ENCODE measurements at places on chromosomes 5 and 9.

DNA sequence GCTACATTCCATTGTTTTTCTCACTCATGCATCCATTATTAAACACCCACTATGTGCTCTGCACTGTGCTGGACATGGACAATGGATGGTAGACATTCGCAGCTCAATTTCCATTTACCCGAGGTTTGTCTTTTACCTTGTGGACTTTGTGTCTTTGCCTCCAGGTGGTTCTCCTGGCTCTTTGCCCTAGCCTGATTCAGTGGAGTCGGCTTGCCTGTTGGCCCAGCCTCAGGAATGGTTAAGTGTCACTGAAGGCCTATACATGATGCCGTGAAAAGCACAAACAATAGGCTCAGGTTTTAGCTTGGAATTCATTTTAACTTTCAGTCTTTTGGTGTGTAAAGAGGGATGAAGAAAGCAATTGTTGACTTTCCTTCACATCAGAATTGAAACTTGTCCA is 16.5 kb upstream of the DMRT3 start:
- no peak for DNase-seq

- DNase-seq = no peak
These were observed 18.3 kb upstream of the FRMPD1 start for GRCh38 chr9:37632479-37632878.

DNA sequence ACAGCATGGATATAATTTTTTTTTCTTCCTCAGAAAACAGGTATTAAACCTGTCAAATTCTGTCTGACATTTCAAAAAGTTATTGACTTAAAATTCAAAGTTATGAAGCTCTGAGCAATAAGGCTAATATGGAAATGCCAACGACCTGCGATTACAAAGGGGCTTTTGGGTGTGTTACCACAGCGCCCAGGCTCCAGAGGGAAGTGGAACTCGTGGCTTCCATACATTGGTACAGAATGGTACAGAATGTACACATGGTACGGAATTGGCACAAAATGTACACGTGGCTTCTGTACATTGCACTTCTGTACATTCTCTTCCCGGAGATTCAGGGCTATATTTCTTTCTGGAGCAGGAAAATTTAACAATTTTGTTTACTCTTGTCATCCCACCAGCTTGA is 225.1 kb upstream of the TBCA start:
- DNase-seq = no peak

DNA sequence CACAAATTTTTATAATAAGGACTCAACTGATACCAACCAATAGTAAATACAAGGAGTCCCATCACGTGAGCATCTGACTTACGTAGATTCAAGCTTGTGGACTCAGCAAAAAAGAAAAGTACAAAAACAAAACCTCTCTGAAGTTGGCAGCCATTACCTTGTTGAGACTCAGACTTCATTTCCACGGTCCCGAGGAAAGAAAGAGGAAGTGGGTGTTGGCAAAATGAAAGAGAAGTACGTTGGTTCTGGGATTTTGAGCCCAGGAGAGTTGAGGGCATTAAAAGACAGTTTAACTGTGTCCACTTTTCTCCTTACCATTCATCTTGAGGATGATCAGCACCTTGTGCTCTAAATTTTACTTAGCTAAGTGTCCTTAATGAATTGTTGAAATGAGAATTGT is 26.7 kb downstream of the NCBP1 start:
- no peak for DNase-seq

GRCh38 chr5:168575391-168576372 is 3.5 kb downstream of the PANK3 start:
- no peak for DNase-seq

DNA sequence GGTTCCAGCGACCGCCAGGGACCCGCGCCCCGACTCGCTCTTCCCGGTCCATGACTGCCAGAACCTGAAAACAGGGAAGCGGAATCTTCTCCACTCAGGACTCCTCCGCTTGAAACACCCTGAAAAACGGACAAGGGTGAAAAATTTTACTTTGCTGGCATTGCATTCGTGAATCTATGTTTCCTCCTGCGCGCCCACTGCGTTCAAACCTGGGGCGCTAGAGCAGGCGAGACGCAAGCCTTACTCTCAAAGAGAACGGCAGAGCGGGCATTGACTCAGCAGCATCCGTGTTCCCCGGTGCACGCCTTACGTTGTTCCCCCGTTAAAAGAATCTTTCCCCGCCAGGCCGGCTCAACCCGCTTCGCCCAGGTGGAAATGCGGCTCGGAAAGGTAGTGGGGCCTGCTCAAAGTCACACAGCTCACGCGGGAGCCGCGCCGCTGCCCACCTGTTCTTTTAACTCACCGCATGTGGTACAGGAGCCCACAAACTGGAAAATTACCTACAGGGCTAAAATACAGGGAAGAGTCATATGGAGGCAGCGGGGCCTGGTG is 999 bp upstream of the DRD1 start:
- no peak for DNase-seq

- no peak for DNase-seq
These were observed 627.3 kb upstream of the NUDT12 start for GRCh38 chr5:104189909-104190308.

DNA sequence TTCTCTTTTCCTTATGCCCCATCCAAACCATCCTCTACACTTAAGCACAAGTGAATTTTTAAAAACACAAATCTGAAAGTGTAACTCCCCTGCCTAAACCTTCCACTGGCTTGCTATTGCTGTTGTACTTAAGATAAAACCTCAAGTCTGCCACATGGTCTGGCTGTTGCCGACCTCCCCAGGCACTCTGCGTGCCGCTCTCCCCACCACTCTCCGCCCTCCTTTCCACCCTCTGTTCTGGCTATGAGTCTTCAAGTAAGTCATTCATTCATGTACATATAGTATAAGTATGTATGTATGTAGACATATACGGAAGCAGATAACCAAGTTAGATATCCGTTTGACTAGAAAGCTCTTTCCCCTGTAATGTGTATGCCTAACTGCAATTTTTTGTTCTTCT is 94.7 kb upstream of the ANKRD55 start:
- DNase-seq = no peak

DNA sequence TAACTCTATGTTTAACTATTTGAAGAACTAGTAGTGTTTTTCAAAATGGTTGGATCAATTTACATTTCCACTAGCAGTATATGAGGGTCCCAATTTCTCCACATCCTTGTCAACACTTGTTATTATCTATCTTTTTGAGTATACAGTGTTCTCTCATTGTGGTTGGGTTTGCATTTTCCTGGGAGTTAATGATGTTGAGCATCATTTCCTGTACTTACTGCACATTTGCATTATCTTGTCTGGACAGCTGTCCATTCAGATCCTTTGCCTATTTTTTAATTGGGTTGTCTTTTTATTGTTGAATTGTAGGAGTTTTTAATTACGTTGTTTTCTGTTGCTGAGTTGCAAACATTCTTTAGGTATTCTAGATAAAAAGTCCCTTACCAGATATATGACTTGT is 103.4 kb upstream of the LRRTM2 start:
- DNase-seq = no peak

DNA sequence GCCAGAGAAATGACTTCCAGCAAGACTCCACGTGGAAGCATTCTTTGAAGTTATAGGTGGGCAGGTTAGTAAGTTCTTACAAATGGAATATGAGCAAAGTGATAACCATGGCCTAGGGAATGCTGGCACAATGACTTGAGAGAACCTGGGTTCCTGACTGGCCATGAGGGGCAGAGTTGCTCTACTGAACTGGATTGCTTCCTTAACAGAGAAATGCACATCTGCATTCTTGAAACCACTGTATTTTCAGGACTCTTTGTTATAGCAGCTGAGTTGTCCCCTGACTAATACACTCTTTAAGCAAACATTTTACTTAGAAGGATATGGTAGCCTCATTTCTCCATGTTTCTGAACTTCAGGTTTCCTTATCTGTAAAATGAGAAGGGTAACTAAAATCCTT is 108.3 kb upstream of the GNA14 start:
- DNase-seq = no peak

- no peak for DNase-seq
These were observed 25.6 kb downstream of the LYRM7 start for GRCh38 chr5:131196331-131196730.

GRCh38 chr5:60195083-60195482 is 301.6 kb upstream of the PDE4D start:
- DNase-seq = no peak

DNA sequence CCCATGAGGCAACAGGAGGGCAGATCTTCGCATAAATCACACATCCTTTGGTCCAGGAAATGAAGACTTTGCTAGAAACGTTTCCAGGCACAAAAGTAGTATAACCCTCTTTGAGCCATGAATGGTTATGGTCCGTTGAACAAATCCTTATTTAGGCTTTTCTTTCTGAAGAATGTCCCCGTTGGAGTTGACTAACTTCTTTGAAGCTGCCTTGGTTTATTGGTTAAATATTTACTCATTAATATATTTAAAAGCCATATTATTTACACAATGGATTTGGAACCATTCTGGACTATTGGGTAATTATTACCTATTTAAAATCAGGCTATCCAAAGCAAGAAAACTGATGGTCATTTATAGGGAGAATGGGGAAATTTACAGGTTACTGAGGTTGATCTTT is 347.6 kb upstream of the SLC30A5 start:
- no peak for DNase-seq

- no peak for DNase-seq
These were observed 124.1 kb downstream of the FAM174A start for GRCh38 chr5:100659080-100659795.

DNA sequence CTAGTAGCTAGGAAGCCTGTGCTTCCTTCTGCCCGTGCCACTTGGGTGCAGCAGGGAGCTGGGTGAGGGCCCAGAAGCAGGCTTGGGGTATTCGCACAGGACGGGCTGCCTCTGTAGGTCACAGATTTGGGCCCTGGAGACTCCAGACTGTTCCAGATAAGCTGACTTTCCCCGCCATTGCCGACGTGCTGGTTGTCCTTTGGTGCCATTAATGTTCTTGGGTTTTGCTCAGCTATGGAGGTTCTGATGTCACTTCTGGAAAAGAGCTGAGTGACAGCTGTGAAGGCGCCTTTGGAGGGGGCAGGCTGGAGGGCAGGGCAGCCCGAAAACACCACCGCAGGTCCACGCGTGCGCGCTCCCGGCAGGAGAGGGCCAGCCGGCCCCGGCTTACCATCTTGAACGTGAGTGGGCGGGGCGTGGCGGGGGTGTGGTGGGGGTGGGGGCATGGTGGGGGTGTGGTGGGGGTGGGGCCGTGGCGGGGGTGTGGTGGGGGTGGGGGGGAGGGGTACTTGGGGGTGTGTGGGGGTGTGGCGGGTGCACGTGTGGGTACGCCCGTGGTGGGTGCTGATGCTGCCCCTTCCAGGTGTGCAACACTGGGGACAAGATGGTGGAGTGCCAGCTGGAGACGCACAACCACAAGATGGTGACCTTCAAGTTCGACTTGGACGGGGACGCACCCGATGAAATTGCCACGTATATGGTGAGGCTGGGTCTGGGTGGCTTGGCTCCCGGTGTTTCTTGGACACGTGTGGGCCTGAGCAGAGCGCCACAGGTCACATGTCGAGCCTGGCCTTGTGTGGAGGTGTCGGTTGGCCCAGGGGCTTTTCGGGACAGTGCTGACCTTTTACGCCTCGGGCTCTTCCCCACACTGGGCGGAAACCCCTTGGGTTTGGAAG is 79.6 kb downstream of the WNK2 start:
- no peak for DNase-seq

GRCh38 chr9:91534374-91534773 is 110.7 kb upstream of the NFIL3 start:
- DNase-seq = no peak

DNA sequence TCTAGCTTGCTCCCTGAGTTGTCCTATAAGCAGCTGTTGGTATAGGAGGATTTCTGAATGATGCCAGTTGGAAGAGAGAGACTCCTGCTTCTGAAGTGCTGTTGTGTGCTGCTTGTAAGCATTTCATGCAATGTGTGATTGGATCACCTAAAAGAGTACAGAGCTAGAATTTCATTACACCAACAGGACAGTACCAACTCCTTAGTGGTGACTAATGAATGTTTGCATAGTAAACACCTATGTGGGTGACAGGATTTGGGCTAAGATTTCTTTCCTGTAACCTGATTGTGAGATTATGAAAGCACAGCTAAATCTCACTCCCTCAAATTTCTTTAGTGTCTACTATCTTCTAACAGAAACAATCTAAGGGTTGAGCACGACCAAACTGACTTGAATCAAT is 67.0 kb downstream of the GCNT1 start:
- no peak for DNase-seq

DNA sequence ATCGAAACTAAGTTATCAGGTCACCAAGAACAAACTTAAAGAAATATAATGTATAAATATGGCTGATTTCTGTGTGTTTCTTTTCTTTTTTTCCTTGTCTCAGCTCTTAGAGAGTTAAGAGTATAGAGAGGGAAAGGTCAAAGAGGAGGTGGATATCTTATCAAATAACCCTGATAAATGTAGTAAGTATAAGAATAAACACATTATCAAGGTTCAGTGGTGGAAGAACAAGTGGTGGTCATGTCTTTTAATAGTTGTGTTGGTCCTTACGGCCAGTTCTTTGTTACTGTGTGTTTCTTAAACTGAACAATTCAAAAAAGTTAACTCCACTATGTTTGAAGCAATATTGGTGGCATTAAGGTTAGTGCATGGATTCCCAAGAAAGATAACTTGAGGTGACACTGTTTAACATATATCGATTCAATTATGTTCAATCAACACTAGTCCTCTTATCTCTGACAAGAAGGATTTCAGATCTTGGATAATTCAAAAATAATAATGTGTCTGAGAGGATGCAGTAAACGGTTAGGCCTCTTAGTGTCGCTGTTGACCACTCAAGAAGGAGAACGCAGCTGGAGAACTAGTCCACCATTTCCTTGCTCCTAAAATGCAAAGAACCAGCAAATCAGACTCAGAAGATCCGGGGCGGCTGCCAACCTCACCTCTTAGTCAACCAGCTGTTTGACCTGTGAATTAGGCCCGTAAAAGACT is at the start of gene PCDHGA3:
Gene PCDHGA3 (plus strand): TSS at position 588 of the 711 bp plus-strand sequence. CDS start 205 bp downstream, outside the sequence.
- DNase-seq = no peak

GRCh38 chr9:112505086-112505485 is 18.5 kb downstream of the KIAA1958 start:
- DNase-seq = no peak

GRCh38 chr9:114851306-114851705 is 45.5 kb upstream of the TNFSF15 start:
- DNase-seq = no peak

DNA sequence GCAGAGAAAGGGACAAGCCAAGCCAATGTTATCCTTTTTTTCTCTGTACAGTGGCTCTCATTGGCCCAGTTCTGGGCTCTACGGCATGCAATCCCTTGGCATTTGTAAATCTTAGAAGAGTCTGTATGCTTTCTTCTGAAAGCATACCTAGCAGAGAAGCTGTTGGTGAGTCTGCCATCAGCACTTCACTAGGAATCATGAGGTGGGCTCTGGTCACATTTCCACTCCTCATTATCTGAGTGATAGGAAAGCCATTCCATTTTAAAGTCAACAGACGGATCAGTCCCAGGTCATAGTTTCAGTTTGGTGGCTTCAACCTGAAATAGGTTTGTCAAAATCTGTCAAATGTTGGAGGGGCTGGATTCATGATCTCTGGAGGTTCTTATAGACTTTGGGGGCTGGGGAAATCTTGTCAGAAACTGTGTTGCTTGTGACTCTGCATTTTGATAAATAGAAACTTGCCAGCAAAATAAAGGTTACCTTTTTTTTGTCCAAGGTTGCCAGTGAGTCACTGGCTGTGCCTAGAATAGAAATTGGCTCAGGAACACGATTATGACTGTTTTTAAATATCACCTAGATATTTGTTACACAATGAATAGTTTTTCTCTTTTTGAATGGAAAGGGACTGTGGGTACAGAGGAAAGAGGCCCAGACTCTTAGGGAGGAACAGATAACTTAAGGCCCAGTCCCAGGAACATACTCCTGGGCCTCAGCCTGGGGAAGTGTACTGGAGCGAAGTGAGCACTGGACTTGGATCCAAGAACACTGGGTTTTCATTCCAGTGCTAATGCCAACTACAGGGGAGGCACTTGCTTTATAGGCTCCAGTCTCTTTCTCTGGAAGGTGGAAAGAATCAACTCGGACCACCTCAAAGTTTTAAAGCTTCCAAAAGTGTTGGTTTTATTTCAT is 183.1 kb downstream of the NMUR2 start:
- no peak for DNase-seq

All from T follicular helper cell (primary cell).